Chondrocyte (in vitro differentiated cells): ENCODE measurements at places on chromosomes 7 and 10.

DNA sequence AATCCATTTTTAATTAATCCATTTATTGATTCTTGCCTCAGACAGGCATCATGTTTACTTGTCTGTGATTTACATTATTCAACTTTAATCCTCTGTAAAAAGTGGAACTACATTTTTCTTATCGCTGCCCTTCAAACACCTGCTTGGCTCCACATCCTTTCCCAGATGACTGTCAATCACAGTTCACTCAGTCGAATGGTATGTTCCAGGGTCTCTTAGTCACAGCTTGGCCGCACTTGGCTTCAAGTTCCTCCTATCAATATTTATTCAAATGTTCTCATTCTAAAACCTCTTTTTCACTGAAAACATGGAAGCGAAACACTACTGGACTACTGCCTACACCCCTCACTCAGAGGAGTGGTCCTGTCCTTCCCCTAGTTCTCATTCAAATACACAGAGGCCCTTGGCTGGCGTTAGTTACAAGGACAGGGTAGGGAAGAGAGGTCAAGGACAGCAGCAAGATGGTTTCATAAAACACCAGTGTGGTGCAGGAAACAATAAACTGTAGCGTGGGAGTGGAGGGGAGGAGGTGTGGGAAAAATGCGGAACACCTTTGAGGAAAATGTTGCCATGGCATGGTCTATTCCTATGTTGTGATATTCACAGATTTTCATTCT lies 143.2 kb downstream of the USP6NL start:
- no peak for DNase-seq

GRCh38 chr10:78059906-78060702 lies 26.4 kb downstream of the RPS24 start:
- no peak for DNase-seq

DNA sequence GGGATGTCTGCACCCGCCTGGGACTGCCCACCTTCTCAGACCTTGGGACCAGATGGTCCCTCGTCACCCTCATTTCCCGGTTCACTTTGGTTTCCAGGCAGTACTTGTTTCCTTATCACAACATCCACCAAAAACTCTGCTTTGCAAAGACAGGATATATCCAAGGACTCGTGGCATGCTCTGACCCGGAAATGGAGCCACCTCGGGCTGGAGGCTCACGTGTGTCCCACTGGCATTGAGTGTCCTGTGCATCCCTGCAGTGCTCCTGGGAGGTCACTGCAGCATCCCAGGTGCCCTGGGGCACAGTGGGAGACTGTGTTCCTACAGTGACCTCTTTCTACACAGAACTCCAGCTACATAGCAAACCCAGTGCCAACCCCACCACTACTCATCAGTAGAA lies 611.9 kb upstream of the FOXK1 start:
- DNase-seq = no peak

GRCh38 chr10:121099592-121099991 lies 248.4 kb downstream of the WDR11 start:
- DNase-seq = no peak

- no peak for DNase-seq
Measured at GRCh38 chr10:60073781-60074656, 167.7 kb upstream of the CCDC6 start.

DNA sequence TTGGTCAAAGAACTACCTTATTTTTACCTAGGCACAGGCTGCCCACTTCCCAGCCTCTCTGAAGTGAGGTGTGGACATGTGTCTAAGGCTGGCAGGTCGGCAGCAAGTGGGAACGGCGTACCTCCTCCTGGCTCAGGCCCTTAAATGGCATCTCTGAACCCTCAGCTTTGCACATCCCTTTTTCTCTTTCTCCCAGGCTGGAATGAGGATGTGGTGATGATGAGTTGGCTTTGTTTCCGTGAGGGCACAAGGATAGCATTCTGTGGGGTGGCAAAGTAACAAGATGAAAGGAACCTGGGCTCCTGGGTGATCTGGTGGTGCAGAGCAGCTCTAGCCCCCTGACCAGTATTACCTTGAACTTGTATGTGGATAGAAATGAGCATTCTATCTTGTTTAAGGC lies 196.8 kb downstream of the REEP3 start:
- no peak for DNase-seq

GRCh38 chr10:130045091-130045652 lies 65.5 kb downstream of the C10orf143 start:
- DNase-seq = no peak

GRCh38 chr7:112503361-112503972 lies 22.7 kb downstream of the LSMEM1 start:
- DNase-seq = no peak

- DNase-seq = no peak
Measured at GRCh38 chr7:106108991-106109390, 3.1 kb downstream of the SYPL1 start.

GRCh38 chr10:30011396-30011795 lies 48.0 kb downstream of the JCAD start:
- DNase-seq = no peak

GRCh38 chr7:92625617-92626016 lies 35.4 kb upstream of the FAM133B start:
- no peak for DNase-seq

DNA sequence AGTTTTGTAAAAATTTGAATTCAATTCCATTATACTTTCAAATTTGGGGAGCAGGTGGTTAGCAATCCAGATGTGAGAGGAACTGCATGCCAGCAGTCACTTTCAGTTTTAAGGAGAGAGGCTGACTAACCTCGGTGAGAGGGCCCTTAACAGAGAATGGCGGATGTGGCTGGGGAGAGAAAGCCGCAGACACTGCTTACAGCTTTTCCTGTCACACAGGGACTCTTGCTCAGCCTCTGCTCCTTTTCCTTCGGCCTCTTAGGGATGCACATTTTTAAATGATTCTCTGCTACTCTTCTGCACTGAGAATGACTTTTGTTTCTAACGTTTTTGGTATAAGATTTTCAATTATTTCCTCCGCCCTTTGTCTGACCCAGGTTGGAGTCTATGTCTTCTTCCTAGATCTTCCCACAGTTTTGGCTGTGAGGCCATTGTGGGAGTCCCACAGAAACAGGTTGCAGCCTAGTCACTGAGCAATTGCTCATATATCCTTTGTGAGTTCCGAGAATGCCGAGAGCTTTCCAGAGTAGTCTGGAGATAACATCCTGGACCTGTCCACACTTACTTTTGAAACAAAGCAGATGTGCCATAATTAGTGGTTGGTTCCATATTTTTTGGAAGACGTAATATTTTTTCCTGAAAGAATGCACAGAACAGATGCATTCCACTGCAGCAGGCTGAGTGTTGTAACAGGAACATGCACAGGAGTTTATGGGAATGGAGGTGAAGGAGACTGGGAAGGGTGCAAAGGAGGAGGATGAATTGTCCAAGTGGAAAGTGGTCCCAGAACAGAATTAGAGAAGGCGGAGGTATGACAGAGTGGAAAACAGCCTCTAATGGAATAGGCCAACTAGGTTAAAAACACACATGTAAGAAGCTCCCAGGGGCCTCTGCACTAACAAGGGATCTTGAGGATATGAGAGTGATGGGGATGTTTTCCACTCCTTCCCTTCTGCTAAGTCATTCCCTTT lies 168.0 kb upstream of the ZNF32 start:
- no peak for DNase-seq

- DNase-seq = no peak
Measured at GRCh38 chr7:12569673-12570072, 847 bp upstream of the SCIN start.

DNA sequence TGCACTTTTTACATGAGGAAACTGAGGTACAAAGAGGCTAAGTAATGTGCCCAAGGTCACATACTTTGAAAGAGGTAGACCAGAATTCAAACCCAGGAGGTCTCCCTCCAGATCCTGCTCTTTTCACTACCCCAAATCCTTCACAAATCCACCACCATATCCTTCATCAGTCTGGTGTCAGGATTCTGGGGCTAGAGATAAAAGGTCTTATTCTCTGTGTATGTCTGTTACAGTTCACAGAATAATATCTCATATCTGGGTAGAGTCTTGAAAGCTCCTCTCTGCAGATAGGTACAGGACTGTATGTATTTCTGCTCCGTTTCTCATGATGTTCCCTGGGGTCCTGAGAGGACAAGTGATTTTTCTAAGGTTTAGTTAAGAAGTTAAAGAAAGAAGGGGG lies 4.9 kb downstream of the PIK3CG start:
- no peak for DNase-seq

DNA sequence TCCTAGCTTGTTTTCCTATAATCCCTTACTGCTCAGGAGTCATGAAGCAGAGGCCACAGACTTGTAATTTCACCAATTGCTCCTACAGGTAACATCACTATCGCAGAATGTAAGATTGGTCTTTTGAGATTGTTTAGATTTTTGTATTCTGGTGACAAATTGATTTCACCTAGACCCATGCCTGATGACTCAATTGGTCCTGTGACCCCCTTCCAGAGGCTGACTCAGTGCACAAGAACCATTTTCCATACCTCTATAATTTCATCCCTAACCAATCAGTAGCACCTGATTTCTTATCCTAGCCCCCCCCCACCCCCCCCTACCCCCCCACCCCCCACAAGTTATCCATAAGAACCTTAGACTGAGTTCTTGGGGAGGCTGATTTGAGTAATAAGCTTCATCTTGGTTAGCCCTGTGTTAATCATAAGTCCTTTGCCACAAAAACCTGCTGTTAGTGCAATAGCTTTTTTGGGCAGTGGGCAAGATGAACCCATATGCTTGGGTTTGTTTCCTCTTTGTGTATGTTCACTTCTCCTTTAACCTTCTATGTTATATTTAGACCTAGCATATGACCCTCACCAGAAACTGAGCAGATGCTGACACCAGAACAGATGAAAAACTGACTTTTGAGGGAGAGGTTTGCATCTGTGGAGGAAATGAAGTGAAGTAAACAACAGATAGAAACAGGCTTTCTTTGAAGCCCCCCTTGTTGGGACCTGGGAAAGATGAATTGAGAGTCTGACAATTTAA lies 187.1 kb downstream of the KIF20B start:
- DNase-seq = no peak

GRCh38 chr7:82778021-82778420 lies 334.4 kb upstream of the CACNA2D1 start:
- no peak for DNase-seq

DNA sequence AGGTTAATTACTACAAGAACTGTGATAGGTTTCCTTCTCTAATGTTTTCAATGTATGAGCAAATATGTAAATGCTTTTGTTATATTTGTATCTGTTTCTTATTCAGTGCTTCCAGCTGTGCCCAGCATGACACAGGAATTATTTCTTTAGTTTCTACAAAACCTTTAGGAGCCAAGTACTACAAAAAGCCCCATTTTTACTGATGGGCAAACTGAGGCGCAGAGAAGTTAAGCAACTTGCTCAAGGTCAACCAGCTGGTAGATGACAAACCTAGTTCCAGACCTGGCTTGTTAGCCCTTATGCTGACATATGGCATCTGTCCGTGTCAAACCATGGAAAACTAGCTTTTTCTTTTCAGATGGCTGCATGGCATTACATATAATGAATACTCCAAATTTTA lies 134.6 kb downstream of the JAZF1 start:
- no peak for DNase-seq

- no peak for DNase-seq
Measured at GRCh38 chr10:125085258-125086054, 74.9 kb downstream of the CTBP2 start.

DNA sequence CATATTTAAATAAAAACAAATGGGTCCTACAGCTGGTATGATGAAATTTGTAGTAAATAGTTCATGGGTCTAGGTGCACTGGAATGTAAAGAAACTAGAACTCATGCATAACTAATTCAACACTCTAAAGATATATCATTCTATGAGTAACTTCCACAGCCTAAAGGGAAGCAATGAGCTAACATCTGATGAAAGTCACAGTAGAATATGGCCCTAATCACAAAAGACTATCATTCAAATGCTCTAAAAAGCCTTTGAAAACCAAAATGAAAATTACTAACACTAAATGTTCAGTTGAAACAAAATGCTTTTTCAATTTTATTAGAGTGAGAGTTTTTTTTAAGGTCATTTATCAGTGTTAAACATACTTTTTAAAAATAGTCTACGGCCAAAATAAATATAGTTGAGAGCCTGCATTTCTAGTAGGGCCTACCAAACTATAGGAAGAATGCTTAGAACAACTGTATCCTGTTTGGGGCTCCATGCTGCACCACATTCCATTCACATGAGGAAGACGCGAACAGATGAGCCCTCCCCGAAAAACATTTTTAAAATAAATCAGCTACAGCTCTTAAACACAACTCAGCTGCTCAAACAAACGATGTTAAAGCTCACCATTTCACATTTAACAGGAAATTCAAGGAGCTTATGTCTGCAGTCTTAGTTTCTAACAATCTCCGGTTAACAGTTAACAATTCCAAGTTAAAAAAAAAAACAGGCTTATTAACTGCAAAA lies 134.5 kb downstream of the NRBF2 start:
- DNase-seq = no peak

DNA sequence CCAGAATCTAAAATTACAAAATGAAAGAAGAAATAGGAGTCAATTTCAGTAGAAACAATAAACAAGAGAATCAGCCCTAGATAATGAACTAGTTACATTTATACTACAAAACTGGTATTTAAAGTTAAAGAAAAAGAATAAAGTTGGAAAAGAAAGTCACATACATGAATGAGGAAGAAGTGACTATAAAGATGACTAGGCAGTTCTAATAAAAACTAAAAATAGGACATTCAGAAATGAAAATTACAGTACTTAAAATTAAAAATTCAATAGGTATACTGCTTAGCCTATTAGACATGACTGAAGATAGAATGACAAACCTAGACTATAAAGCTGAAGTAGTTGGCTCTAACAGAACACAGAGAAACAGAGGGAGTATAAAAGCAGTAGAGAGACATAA lies 108.8 kb downstream of the AHR start:
- DNase-seq = no peak

GRCh38 chr7:150988230-150989226 lies 2.3 kb upstream of the NOS3 start:
- DNase-seq = no peak

- DNase-seq = no peak
Measured at GRCh38 chr7:40283391-40283790, 148.6 kb downstream of the SUGCT start.

DNA sequence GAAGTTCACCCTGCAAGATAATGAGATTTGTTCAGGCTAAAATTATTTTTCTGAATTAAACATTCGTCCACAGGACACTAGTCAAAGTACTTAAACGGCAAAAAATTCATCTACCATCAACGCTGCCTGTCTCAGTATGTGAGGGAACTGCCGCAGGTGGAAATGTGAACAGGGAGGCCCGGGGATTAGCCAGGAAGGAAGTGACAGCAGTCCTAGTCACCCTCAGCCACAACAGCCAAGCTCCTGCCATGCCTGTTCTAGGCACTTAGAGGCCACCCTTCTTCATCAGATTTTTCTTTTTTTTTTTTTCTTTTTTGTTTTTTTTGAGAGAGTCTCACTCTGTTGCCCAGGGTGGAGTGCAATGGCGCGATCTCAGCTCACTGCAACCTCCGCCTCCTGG lies 9.4 kb downstream of the NUDT5 start:
- no peak for DNase-seq
